Fibroblast of skin of right biceps (primary cell): ENCODE measurements at places on chromosomes 5 and 9.

DNA sequence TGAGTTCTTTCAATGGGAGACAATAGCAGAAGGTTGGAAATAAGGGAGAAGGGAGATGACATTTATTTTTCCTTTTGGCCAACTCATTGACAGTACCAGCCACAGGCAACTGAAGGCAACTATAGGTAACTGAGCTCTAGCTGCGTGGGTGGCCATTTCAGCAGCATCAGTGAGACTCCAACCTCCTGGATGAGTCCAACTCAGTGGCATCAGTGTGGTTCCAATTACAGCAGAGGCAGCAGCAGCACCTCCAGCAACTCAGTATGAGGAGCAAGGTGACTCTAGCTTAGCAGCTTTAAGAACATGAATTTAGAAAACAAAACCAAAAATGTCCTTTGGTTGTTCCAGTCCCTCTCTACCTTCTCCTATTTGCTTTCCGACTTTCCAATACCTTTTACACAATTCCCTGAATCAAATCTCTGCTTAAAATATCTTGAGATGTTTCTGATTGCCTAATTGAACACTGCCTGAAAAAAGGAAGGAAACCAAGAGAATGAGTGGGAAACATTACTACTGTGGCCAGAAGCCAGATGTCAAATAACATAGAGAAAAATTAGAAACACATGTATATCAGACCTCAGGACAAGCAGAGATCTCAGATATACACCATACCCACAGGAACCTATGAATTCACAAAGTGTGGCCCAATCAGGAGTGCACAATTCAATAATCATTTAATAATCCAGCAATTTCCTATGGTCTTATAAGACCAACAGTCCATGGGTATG lies 166.5 kb upstream of the RORB start:
- DNase-seq = no peak

GRCh38 chr9:136046554-136046920 lies 48.6 kb downstream of the NACC2 start:
- no peak for DNase-seq

- peak; percentile 65 for DNase-seq
These were observed 175.3 kb downstream of the SLF1 start for GRCh38 chr5:94793816-94794198.

- DNase-seq = no peak
These were observed 43.6 kb upstream of the HRH2 start for GRCh38 chr5:175614223-175614815.

DNA sequence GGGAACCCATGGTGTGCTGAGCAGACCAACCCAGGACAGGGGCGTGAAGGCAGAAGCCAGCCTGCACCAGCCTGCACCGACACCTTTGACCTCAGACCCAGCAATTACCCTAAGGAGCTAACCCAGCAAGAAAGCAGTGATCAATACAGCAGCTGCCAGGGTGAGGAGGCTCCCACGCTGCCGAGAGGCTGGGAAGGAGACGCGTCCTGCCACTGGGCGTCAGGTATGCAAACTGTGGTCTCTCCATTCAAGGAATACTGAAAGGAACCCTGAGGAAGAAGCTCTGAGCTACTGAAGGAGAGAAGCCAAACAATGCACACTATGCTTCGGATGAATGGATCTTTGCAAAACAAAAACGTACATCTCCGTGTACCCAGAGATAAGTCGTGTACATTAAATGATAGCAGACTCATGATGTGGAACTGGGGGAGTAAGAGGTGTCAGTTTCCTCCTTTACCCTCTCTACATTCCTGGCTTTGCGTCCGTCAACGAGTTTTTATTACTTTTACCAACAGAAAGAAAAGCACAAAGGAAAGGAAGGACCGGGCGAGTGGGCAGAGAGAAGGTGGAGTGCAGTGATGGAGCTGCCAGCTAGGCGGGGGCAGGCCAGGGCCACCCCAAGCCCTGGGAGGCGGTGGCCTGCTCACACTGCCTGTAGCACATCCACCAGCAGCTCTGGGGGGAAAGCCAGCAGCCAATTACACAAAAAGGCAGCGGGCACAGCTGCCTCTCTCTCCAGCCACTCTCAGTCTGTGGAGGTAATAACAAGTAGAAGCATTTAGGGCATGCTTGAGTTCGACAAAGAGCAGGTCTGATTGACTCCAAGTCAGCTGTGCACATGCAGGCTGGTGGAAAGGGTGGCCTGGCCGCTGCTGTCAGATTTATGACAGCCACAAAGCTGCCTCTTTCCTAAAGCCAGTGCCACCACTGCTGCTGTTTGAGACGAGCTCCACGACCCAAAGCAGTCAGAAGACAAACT lies 29.3 kb downstream of the RASGEF1C start:
- no peak for DNase-seq

DNA sequence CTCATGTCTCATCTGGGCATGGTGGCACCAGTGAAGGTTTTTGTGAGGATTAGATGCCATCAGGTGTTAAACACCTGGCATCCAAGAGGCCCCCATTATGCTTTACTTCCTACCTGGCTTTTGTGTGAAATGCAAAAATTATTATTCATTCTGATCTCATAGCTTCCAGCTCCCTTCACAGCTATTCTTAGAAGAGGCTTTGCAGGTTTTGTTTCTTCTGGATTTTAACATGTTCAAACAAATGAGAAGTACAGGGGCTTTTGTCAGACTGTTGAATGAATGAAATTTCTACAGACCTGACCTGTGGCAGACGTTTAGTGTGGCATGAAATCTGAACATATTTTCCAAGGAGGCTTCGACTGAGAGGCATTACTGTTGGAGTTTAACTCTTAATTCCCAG lies 14.3 kb upstream of the CORO2A start:
- DNase-seq = no peak

DNA sequence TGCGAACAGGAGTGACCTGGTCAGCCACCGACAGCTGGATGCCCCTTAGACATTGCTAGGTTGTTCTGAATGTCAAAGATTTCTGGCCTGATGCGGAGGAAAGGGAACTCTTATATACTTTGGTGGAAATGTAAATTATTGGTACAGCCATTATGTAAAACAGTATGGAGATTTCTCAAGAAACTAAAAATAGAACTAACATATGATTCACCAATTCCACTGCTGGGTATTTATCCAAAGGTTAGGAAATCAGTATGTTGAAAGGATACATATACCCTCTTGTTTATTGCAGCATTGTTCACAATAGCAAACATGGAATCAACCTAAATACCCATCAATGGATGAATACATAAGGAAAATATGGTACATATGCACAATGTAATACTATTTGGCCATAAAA lies 31.8 kb downstream of the DMRT3 start:
- DNase-seq = peak; percentile 15

DNA sequence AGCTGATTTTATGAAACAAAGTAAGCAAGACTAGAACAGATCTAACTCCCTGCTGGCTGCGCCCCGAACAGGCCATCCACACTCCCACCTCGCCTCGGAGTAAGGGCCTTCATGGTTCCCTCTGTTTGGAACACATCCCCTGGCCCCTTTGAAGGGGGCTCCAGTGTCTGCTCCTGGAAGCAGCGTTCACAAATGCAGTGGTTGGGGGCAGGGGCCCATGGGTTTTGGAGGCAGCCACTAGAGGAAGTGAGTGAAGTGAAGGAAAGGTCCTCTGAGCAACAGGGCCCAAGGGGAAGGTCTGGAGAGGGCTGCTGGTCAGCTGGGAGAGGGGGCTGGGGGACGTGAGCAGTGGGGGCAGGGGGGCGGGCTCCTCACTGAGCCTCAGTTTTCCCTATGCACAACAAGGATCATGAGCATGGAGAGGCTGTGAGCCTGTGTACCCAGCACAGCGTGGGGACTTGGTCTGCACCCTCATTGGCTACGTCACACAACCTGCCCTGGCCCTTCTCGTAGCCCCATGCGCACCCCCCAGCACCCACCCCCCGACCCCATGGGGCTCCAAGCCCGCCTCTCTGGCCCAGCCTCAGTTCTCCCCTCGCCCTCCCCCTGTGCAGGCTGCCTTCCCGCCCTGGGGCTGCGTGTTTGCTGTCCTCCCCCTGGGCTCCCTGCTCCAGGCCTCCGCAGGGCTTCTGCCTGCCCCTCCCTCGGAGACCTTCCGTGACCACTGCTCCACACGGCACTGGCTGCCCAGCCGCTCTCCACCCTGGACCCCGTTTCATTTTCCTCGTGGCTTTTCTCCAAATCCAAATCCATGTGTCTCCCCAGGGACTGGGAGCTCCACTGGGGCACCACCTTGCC lies 39.5 kb downstream of the RASGEF1C start:
- no peak for DNase-seq

GRCh38 chr5:112533362-112533761 lies 114.3 kb upstream of the EPB41L4A start:
- DNase-seq = no peak

- DNase-seq = peak; percentile 98
These were observed 680 bp downstream of the GPX8 start for GRCh38 chr5:55160493-55161209.
